Left colon (tissue), 2 donors: ENCODE measurements at places on chromosomes 12 and 14.

- peak; percentile 33 for DNase-seq
Measured at GRCh38 chr12:71691504-71692129, 5.7 kb downstream of the TMEM19 start.

- DNase-seq = no peak
Measured at GRCh38 chr14:51310505-51310944, 70.5 kb downstream of the TMX1 start.

GRCh38 chr14:104975481-104976197 lies 2.5 kb downstream of the AHNAK2 start:
- DNase-seq = no peak

GRCh38 chr12:116043659-116044535 lies 233.6 kb downstream of the MED13L start:
- no peak for DNase-seq

- DNase-seq = no peak
Measured at GRCh38 chr12:45214749-45215418, 1.0 kb upstream of the ANO6 start.

DNA sequence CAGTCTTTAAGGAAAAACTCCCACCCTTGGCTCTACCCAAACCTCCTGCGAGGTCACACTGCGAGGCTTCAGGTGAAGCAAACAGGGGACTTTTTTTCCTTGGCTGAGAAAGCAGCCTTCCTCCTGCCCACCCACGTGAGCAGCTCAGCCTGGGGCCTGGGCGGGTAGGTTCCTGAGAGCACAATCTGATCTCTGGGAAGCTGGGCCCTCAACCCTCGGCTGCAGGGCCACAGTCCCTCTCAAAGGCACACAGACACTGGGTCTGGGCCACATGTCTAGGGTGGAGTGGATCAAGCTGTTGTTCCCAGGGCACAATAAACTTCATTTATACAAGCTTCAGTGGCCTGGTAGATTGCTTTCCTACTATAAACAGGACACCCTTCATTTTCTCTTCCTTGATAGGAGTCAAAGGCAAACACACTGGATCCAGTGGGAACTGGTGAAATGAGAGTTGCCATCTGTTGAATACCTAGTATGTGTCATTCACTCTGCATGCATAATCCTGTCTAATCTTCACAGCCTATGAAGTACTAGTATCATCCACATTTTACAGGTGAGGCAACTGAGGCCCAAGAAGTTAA lies 41.3 kb upstream of the PNMA1 start:
- peak; percentile 84 for DNase-seq

DNA sequence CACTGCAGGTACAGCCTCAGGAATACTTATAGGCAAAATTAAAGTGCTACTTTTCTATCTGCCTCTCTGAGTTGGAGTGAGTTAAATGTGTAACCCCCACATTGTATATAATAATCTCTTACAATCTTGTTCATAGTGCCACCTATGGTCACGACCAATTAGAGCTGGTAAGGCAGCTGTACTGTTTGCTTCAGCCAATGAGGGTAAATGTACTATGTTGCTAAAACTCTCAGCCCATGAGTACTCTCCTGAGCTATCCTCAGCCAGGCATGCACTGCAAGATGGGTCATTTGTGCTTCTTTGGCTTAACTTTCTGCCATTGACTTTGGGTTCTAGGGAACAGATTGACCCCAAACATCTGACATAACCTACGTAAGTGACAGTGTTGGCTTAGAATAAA lies 15.0 kb upstream of the MDM2 start:
- DNase-seq = no peak

GRCh38 chr14:68464711-68465110 lies 328.2 kb downstream of the ZFP36L1 start:
- no peak for DNase-seq

DNA sequence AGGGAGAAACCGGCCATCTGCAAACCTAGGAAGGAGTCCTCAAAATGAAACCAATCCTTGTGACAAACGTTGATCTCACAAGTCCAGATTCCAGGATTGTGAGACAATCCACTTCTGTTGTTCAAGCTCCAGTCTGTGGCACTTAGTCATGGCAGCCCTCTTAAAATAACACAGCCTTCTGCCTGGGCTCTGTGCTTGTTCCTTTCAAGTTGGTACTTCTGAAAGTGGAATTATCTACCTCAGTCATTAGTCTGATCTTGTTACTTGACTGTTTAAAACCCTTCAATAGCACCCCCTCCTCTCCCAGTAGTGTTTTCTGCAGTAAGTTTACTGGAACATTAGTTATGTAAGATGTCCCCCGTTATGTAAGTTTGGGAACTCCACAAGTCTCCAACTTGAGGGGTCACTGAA lies 111.0 kb upstream of the HIF1A start:
- DNase-seq = no peak

GRCh38 chr12:93125126-93125525 lies 196.0 kb upstream of the EEA1 start:
- no peak for DNase-seq

DNA sequence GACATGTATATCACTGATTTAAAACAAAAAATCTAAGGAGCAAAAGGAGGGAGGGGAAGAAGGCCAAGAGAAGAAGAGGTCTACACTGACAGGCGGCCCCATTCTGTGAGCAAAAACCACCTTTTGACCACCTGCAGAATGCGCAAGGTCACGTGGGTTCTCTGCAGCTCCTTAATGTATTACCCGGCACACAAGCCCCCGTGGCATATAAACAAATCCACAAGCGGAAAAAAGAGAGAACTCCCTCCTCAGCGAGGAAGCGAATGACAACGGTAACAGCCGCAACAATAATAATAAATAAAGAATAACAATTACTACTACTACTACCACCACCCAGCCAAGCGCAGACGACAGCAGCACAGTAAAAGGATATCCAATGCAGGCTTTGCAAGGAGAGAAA lies 1.3 kb downstream of the KSR2 start:
- no peak for DNase-seq

GRCh38 chr14:22549981-22550673 lies 38.9 kb downstream of the DAD1 start:
- DNase-seq = no peak

- DNase-seq = no peak
Measured at GRCh38 chr12:19302100-19302640, 137.1 kb upstream of the AEBP2 start.

DNA sequence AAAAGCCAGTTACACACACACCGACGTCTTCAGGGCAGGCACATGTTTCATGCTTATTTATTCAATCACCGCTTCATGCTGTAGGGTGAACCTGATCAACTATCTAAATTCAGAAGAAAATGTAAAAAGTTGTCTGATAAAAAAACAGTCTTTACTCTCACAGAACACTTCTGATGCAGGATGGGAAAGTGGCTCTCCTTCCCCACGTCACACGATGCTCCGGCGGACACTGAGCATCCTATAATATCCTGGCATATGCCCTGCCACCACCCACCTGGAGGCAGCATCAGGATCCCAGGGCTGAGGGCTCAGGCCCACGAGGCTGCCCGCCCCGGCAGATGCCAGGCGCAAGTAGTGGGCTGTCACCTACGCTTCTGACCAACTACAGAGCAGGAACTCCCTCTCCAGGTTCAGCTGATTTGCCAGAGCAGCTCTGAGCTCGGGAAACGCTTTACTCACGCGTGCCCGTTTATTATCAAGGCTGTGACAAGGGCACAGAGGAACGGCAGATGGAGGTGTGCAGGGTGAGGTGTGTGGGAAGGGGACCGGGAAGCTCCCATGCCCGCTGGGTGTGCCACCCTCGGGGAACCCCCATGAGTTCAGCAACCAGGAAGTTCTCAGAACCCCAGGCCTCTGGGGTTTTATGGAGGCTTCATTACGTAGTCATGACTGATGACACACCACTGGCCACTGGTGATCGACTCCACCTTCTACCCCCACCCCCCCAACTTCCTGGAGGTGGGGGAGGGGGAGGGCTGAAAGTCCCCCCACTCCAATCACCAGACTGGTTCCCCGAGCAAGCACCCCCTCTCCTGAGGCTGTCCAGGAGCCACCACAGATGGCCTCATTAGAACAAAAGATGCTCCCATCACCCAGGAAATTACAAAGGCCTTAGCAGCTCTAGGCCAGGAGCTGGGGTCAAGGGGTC lies 32.1 kb downstream of the SLC15A4 start:
- no peak for DNase-seq

- DNase-seq = no peak
Measured at GRCh38 chr12:54133772-54134375, 54.9 kb downstream of the SMUG1 start.

DNA sequence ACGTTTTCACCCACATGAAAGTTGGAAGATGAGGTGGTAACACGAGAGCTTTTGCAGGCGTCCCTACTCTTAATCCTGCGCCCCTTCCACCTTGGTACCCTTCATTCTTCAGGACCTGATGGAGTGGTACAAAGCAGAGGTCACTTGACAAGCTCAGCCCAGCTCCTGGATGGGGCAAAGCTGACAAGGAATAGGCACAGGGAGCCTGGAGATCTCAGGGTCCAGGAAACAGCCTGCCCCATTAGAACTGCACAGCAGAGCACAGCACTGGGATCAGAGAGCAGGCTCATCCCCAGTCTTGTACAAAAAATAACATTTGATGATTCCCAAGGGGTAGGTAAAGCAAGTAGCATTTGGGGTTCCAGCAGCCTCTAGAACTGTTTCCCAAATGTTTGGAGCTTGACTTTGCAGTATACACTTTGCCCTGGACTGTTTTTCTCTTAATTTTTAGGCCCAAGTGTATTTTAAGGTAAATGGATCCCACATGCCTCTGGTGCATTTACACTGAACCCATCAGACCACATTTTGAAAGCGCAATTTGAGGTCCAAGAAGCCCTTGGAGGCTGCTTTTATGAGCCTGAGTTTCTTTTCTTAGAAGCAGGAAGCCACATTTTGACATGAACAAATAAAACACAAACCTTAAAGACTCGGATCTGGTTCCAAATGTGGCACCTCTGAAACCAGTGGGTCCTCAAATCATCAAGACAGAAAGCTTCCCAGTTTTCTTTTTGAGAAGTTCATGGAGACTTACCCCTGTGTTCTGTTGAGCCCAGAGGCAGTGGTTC lies 633 bp downstream of the TC2N start:
- DNase-seq = no peak

DNA sequence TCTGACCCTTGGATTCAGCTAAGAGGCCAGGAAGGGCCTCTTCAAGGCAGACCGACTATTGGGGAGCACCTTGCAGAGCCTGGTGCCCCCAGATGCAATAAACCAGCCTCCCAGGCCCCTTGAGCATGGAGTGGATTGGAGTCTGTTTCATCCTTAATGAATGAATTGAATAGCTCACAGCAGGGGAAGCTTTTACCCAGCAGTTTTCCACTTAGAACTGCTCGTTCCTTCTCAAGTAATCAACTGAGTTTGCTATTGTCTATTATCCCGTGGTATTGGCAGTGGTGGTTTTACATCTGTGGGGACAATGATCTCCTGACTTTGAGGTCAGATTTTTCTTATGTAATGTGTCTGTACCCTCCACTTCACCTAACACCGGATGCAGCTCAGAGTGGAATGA lies 197.6 kb downstream of the AACS start:
- DNase-seq = no peak

DNA sequence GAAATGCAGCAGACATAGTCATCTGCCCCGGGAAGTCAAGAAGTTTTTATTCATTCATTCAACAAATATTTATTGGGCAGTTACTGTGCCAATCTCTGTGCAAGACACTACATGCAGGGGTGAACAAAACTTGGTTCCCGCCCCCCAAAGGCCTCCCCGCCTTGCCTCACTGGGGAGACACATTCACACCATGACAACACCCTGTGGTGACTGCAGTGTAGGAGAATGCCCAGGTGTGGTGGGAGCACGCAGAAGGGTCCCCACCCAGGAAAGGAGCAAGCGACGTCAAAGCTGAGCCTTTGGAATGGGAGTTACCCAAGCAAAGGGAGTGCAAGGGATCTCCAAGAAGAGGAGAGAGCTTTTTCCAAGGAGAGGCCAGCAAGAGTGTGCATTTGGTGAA lies 1.6 kb upstream of the AQP6 start:
- no peak for DNase-seq

GRCh38 chr12:10128687-10129086 lies 1.3 kb downstream of the CLEC7A start:
- DNase-seq = no peak

GRCh38 chr12:25775968-25776367 lies 182.5 kb upstream of the RASSF8 start:
- DNase-seq = no peak

- DNase-seq = no peak
Measured at GRCh38 chr12:108115123-108116121, 13.7 kb upstream of the WSCD2 start.

DNA sequence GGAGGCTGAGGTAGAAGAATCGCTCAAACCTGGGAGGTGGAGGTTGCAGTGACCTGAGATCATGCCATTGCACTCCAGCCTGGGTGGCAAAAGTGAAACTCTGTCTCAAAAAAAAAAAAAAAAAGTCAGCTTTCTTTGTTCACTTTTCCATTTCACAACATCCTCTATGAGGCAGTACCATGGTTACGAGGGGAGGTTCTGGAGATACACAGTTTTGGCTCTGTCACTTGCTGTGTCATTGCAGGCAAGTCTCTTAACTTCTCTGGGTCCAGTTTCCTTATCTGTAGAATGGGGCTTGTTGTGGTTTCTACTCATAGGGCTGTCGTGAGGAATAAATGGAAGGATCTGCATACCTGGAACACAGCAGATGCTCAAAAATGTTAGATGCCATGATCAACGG lies 75.6 kb upstream of the SLC24A4 start:
- DNase-seq = no peak

- DNase-seq = no peak
Measured at GRCh38 chr12:55713721-55714120, 2.1 kb upstream of the BLOC1S1 start.

DNA sequence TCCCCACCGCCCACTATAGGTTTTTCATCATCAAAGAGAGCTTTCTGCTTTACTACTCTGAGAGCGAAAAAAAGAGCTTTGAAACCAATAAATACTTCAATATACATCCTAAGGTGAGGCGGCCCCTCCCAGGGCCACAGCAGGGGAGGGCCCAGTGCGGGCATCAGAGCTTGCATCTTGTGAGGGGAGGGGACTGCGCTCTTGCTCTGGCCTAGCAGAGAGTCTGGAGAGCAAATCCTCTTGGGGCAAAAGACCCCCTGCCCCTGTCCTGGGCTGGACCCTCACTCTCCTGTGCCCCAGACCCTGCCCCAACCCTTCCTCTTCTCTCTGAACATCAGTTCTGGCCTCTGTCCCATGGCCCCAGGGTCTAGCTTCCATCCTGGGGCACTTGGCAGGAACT lies 15.6 kb downstream of the PLEKHD1 start:
- no peak for DNase-seq

DNA sequence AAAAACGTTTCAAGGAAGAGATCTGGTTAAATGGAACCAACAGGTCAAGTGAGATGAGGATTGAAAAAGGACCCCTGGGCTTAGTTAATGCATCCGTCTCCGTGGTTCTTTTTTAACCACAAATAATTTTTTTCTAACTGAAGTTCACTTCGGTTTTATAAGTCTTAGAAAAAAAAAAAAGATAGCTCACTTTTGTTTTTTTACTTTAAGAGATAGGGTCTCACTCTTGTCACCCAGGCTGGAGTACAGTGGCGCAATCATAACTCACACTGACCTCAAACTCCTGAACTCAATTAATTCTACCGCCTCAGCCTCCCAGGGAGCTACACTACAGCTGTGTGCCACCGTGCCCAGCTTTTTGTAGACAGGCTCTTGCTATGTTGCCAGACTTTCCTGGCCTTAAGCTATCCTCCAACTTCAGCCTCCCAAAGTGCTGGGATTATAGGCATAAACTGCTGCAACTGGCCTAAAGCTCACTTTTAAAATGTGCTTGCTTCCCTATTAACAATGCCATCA lies 11.8 kb downstream of the HNRNPC start:
- DNase-seq = no peak
